Endothelial cell (in vitro differentiated cells): ENCODE measurements at places on chromosomes 2 and 18. TPM values are rescaled to one million over a fixed set of nuclear protein-coding genes. Genes with fewer than 3 reads are reported as not detected.
A peak's percentile ranks its signal among the peaks of the same experiment; 100 is the strongest.

DNA sequence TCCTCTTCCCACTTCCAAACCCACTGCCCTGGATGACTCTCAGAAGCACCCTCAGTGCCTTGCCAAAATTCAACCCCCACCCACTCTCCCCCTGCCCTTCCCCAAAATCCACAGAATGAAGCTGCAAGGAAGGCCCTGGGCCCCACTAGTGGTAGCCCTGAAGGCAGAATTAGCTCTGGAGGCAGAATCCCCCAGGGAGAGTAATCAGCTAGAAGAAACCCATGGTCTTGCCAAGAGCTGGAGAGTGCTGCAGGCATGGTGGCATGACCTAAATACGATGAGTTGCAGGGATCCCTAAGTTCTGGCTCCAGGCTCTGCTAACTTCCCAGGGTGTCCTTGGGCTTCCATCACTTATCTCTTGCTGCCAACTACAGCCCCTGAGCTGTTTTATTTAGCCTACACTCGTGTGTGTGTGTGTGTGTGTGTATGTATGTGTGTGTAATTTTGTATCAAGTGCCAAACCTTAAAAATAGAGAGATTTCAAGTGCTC lies 7.9 kb downstream of the GAD1 start:
- DNase-seq, result no peak
- peaks cover 32% of the 10 kb centered on the region for H3K4me1 ChIP-seq
- peak overlapping the region; percentile 39 for H3K27ac ChIP-seq
- H3K36me3 ChIP-seq, result peaks cover 58% of the 10 kb centered on the region
- H3K27me3 ChIP-seq, result peaks cover 35% of the 10 kb centered on the region

GRCh38 chr2:30591186-30591585 lies 144.1 kb downstream of the LCLAT1 start:
- H3K27ac ChIP-seq, result no peak overlapping the region
- peaks cover 2% of the 10 kb centered on the region for H3K27me3 ChIP-seq
- H3K36me3 ChIP-seq, result no peaks in the 10 kb centered on the region
- DNase-seq, result no peak

DNA sequence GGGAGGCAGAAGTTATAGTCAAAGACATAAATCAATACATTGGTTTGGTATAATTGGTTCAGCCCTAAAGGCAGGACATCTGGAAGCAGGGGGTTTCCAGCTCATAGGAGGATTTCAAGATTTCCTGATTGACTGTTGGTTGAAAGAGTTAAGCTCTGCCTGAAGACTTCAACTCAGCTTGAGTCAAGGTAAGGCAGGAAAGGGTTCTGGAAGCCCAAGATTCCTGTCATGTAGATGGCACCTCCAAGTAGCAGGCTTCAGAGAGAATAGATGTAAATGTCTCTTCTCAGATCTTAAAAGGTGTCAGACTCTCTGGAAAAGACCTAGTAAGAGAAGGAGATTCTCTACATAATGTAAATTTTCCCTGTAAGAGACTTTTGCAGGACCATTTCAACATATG lies 335.3 kb downstream of the RIT2 start:
- peaks cover 2% of the 10 kb centered on the region for H3K4me1 ChIP-seq
- no peaks in the 10 kb centered on the region for H3K36me3 ChIP-seq
- no peak overlapping the region for H3K27ac ChIP-seq
- DNase-seq, result no peak
- no peaks in the 10 kb centered on the region for H3K27me3 ChIP-seq

GRCh38 chr2:194223218-194223617 lies 1433.8 kb upstream of the SLC39A10 start:
- no peak overlapping the region for H3K4me3 ChIP-seq
- H3K27ac ChIP-seq, result no peak overlapping the region

GRCh38 chr2:160379399-160379798 lies 114.2 kb downstream of the RBMS1 start:
- no peaks in the 10 kb centered on the region for H3K36me3 ChIP-seq
- no peaks in the 10 kb centered on the region for H3K27me3 ChIP-seq
- H3K27ac ChIP-seq, result no peak overlapping the region
- no peak for DNase-seq
- no peak overlapping the region for H3K4me3 ChIP-seq

DNA sequence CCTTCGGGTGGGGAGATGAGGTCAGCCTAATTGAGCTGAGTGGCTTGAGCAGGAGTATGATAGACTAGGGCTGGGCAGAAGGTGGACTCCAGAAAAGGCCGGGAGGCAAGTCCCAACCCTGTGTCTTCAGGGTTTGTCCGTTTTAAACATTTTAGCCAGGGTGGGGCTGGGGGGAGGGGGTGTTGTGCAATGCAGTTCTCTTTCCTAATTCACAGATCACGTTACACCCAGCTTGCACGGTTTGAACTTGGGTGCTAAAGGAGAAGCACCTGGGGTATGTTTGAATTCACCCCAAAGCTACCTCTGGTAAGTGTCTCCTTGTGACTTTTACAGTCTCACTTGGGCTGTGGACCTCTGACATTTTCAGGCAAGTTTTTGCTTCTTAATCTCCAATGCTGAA lies 233.3 kb downstream of the AGAP1 start:
- H3K36me3 ChIP-seq, result peaks cover 8% of the 10 kb centered on the region
- H3K27ac ChIP-seq, result no peak overlapping the region
- no peaks in the 10 kb centered on the region for H3K27me3 ChIP-seq
- no peak overlapping the region for H3K4me3 ChIP-seq

DNA sequence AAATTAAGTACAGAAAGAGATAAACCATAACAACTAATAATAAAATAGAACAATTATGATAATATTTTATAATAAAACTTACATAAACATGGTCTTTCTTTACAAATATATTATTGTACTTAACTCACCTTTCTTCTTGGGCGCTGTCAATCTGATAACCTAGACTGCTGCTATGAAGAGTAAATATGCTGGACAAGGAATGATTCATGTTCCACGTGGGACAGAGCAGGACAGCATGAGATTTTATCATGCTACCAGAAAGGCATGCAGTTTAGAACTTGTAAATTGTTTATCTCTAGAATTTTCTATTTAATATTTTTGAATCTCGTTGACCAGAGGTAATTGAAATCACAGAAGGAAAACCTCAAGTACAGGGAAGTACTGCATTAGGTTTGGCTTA lies 210.7 kb downstream of the ANKRD30B start:
- no peaks in the 10 kb centered on the region for H3K36me3 ChIP-seq
- H3K27me3 ChIP-seq, result peaks cover 9% of the 10 kb centered on the region
- no peak for DNase-seq
- H3K27ac ChIP-seq, result no peak overlapping the region
- H3K4me1 ChIP-seq, result peaks cover 12% of the 10 kb centered on the region
- no peak overlapping the region for H3K4me3 ChIP-seq

- peaks cover 10% of the 10 kb centered on the region for H3K36me3 ChIP-seq
- no peaks in the 10 kb centered on the region for H3K27me3 ChIP-seq
- H3K4me1 ChIP-seq, result no peaks in the 10 kb centered on the region
- H3K4me3 ChIP-seq, result no peak overlapping the region
Measured at GRCh38 chr2:42307180-42307579, 53.8 kb downstream of the COX7A2L start.

GRCh38 chr2:200026332-200027230 lies 71.2 kb downstream of the MAIP1 start:
- DNase-seq, result no peak
- H3K27ac ChIP-seq, result no peak overlapping the region
- H3K4me3 ChIP-seq, result no peak overlapping the region
- H3K27me3 ChIP-seq, result no peaks in the 10 kb centered on the region
- no peaks in the 10 kb centered on the region for H3K36me3 ChIP-seq

- DNase-seq, result no peak
- no peak overlapping the region for H3K4me3 ChIP-seq
- H3K36me3 ChIP-seq, result no peaks in the 10 kb centered on the region
- no peaks in the 10 kb centered on the region for H3K27me3 ChIP-seq
- H3K4me1 ChIP-seq, result no peaks in the 10 kb centered on the region
Measured at GRCh38 chr2:106176446-106177099, 17.5 kb downstream of the UXS1 start.

DNA sequence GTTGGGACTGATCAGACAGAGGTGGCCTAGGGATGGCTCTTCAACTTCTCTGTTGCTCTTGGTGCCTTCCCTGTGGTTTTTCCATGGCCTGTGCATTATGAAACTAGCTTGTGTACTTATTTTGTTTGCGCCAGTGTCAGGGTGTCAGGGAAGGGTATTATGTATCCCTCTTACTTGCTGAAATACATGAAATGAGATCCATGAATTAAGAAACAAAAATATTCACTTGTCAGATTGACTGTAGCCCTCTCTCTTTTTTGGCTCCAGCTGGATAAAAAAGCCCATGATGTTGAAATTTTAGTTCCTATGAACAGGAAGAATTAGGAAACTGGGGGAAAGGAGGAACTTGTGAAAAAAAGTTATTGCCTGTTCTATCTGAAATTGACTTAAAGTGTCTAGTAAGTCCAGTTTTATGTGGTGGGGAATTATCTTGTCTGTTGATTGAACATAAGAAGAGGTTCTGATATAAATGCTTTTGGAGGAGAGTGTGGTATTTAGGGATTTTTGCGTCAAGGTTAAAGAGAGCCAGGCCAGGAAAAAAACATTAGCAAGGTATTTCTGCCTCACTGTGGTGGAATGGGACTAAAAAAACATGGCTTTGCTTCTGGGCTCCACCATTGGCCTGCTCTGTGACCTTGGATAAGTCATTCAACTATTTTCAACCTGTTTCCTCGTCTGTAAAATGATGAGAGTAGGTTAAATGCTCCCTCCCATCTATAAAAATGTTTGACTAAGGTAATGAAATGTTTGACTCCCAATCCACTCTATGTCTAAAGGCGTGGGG lies 12.0 kb downstream of the UGP2 start:
- H3K4me1 ChIP-seq, result peaks cover 25% of the 10 kb centered on the region
- no peaks in the 10 kb centered on the region for H3K36me3 ChIP-seq
- H3K27me3 ChIP-seq, result no peaks in the 10 kb centered on the region
- peak overlapping the region; percentile 5 for H3K27ac ChIP-seq
- no peak overlapping the region for H3K4me3 ChIP-seq

The KCNK3 gene
- not detected for total RNA-seq
